ENCODE measurements at places on chromosomes 1 and 21.

DNA sequence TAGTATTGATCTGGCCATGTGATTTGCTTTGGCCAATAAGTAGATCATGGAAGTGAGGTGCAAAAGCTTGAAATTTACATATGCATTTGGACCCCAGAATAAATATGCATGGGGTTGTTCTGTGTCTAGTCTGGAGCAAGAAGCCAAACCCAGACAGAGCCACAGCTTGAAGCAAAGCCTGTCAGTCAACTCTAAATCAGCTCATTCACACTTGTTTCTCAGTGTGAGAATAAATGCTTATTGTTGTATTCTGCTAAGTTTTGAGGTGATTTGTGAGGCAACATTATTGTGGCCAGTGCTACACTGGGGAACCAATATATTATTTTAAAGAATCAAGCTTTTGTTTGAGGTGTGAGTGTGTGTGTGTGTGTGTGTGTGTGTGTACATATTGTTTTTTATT is 12.2 kb upstream of the PGLYRP3 start:
- no peak for DNase-seq

DNA sequence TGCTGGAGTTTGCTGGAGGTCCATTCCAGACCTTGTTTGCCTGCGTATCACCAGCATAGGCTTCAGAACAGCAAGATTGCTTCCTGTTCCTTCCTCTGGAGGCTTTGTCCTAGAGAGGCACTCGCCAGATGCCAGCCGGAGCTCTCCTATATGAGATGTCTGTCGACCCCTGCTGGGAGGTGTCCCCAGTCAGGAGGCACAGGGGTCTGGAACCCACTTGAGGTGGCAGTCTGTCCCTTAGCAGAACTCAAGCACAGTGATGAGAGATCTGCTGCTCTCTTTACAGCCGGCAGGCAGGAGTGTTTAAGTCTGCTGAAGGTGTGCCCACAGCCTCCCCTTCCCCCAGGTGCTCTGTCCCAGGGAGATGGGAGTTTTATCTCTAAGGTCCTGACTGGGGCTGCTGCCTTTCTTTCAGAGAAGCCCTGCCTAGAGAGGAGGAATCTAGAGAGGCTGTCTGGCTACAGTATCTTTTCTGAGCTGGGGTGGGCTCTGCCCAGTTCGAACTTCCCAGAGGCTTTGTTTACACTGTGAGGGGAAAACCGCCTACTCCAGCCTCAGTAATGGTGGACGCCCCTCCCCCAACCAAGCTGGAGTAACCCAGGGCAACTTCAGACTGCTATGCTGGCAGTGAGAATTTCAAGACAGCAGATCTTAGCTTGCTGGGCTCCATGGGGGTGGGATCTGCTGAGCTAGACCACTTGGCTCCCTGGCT is 205.0 kb downstream of the GPR52 start:
- DNase-seq = no peak

DNA sequence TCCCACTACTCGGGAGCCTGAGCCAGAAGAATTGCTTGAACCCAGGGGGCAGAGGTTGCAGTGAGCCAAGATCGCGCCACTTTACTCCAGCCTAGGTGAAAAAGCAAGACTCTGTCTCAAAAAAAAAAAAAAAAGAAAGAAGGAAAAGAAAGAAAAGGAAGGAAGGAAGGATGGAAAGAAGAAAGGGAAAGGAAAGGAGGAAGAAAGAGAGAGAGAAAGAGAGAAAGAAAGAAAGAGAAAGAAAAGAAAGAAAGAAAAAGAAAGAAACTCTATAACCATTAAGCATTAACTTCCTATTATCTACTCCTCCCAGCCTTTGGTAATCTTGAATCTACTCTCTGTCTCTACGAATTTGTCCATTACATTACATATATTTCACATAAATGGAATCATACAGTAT is 6.9 kb upstream of the NFASC start:
- DNase-seq = no peak

- DNase-seq = no peak
These were observed 27.7 kb upstream of the VN1R5 start for GRCh38 chr1:247228133-247228532.

- no peak for DNase-seq
These were observed 748 bp upstream of the OR2AJ1 start for GRCh38 chr1:247923941-247924340.

GRCh38 chr1:210597555-210598134 is 268.9 kb downstream of the HHAT start:
- no peak for DNase-seq

- no peak for DNase-seq
These were observed 177.9 kb downstream of the EIF4G3 start for GRCh38 chr1:20998826-20999225.

GRCh38 chr1:9207086-9207485 is 27.5 kb upstream of the H6PD start:
- no peak for DNase-seq

GRCh38 chr1:244077473-244078220 is 26.6 kb downstream of the ZBTB18 start:
- DNase-seq = no peak

GRCh38 chr1:7642781-7643529 is 128.1 kb upstream of the VAMP3 start:
- DNase-seq = no peak

GRCh38 chr1:166960858-166961474 is 14.4 kb downstream of the ILDR2 start:
- no peak for DNase-seq

- no peak for DNase-seq
These were observed 152.0 kb upstream of the IGSF21 start for GRCh38 chr1:17955302-17956285.

DNA sequence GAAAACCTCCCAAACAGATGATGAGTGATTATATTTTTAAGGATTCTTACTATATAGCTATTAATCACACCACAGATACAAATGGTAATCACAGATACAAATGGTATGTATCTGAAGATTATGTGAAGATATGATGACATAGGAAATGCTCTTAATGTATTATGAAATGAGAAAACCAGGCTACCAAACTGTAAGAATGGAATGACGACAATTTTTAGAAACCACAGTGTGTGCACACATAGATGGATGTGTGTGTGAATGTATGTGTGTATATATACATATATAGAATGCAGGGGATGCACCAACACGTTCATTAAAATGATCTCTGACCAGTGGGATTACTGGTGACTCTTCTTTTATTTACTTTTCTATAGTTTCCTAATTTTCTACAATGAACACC is 21.5 kb upstream of the ENAH start:
- DNase-seq = no peak

DNA sequence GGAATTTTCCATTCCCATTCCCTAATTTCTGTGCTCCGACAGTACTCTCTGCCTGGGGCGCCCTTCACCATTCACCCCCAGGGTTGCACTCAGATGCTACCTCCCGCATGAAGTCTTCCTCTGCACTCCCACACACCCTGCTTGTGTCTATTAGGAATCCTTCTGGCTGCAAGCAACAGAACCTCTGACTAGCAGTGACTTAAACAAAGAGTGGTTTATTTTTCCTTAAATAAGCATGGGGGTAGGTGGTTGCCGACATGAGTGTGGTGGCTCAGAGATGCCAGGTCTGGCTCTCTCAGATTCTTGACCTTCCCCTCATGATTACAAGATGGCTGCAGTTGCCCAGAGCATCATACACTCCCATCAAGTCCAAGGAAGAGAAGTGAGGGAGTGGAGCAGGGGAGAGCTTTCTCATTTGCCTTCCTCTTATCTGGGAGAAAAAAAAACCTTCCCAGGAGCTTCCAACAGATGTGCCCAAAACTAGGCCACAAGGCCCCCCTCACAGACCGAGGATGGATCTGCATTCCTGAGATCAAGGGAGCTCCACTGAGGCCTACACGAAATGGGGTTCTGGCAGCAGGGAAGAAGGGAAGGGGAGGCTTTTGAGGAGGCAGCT is 49.6 kb upstream of the LBR start:
- DNase-seq = no peak

- no peak for DNase-seq
These were observed 17.2 kb upstream of the PLA2G2E start for GRCh38 chr1:19940486-19941205.

DNA sequence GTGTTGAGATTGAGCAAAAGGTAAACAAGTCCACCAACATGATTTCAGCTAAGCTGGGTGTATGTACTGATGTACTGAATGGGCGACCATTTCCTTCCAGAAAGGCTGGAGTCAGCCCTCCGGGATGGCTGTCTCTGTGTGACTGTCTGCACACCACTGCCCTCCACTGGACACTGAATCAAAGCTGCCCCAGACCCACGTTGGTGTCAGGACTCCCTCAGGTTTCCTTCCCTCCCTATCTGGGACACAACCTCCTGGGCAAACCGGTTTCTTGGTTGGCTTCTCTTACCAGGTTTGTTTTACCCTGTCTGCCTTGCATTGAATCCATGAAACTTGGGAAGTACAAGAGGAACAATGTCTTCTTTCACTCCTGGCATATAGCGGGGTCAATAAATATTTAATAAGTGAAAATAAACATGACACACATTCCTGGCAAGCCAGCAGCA is 5.3 kb upstream of the SRP9 start:
- no peak for DNase-seq

- peak; percentile 19 for DNase-seq
These were observed 16.0 kb downstream of the YARS1 start for GRCh38 chr1:32801096-32801715.

GRCh38 chr1:180057883-180058396 is 96.7 kb upstream of the QSOX1 start:
- no peak for DNase-seq

DNA sequence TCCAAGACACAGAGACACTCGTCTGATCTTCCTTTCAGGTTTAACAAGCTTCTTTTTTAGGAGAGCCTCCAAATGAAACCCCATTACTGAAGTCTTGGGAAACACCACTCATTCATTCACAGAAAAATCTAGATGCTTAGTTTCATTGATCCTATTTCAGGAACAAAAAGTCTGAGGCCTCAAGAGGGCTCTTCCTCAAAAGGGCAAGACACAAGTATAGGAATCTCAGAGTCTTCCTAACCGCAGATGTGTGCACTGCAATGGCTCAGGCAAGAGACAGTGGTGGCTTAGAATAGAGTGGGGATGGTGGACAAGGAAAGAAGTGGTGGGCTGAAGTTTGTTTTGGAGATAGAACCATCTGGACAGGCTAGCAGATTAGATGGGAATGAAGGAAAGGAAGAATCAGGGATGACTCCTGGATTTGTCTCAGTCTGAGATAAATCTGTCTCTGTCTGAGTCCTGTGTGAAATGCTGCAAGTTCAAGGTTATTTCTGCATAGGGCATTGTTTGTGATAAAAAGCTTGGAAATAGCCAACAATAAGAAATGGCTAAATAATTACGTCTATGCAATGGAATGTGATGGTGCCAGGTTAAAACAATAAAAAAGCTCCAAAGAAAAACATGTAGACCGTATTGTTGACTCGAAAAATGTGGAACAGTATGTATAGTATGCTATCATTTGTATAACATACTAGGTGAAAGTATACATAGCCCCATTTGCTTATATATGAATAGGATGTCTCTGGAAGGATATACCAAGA is 8.9 kb upstream of the CTSE start:
- DNase-seq = no peak

DNA sequence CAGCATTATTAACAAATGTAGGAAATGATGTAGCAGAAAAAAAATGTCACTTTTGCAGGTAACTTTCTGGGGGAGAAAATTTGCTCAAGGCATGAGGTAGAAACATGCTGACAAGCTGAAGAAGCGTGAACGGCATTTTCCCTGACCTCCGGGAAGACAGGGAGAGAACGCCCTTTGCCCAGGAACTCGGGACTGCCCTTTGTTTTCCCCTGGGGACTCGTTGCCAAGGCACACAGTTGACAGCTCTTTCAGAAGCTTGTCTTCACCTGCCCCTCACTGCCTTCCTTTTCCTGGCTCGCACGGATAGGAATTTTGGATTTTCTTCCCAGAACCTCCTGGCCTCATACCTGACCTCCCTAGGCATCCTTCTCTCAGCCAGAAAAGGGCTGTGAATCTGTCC is 52.7 kb upstream of the COA6 start:
- no peak for DNase-seq

- DNase-seq = peak; percentile 44
These were observed 35.6 kb upstream of the TMEM61 start for GRCh38 chr1:54944610-54945392.

DNA sequence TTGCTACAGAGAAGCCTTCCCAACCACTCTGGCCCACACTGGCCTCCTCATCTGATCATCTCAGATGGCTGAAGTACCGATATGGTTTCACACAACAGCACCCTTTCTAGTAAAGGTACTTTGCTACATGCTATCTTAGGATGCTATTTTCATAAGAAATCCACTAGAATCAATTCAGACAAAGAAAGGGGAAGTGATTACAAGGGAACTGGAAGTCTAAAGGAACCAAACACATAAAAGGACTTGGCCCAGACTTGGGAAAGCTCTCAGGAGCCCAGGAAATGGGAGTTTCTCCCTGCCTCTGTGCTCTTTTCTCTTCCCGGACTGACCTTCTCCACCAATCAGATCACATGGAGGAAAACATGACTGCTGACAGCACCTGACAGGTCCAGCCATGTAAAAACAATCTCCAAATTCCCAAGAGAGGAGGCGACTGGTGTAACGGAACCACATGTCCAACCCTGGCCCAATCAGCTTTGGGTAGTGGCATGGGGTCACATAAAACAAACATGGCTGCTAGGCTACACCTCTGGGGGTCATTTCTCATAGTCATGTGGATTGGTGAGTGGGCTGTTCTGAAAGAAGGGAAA is 12.7 kb upstream of the FOXE3 start:
- no peak for DNase-seq

DNA sequence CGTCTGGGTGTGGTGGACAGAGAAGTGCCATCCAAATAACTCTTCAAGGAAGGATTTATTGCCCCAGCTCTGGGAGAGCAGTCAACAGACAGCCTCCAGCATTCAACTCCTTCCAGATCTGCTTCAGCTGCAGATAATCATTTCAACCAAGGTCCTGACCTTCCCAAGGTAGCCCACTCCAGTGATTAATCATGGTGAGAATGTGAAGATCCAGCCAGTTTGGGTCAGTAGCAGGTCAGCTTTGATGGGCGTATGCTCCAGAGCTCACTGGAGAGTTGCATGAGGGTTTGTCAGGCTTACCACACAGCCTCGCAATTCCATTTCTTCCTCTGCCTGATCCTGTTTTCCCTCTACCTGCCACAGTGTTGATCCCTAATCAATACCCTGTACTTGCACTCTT is 214.5 kb upstream of the ZRANB2 start:
- DNase-seq = no peak

DNA sequence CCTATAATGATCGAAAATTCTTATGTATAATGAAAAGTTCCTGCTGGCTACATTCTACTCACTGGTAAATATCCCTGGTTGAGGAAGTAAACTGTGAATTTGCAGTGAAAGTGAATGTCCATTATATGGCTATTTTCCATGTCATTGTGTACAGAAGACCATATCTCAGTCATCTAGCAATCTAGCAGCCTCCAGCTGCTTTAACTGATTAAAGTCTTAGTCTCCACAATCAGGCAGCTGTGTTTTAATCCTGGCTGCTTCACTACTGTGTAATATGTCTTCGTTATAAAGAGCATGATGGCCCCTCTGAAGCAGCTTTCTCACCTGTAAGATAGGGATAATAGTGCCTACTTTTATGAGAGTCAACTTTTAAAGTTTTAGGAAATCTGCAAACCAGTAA is 11.4 kb downstream of the CLCA2 start:
- DNase-seq = no peak

All from activated effector memory CD4-positive, alpha-beta T cell treated with Interleukin-2 at 50 U/mL for 16 hours (primary cell).